Amniotic stem cell (primary cell): ENCODE measurements at places on chromosomes 3 and 15.

- DNase-seq, result no peak
Observed at GRCh38 chr3:42440924-42441323, 30.5 kb upstream of the LYZL4 start.

DNA sequence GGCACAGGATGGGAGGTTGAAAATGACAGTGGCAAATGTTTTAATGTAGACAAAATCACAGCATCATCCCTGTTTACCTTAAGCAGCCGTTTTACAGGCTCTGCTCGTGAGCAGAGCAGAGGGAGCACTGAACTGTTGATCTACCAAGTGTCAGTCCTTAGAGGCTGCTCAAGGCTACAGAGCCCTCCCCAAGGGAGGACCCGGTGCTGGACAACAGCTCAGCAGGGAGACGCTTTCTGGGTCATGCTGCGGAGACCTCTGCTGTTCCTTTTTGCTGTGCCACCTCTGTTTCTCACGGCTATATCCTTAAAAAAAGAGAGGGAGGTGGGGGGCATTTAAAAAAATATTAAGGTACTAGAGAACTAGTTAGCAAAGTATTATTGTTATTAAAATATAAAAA lies 400.2 kb downstream of the GABRB3 start:
- DNase-seq, result no peak

- peak; percentile 49 for DNase-seq
Observed at GRCh38 chr3:194472290-194472920, 14.4 kb downstream of the ATP13A3 start.

GRCh38 chr3:34703053-34703452 lies 904.6 kb downstream of the PDCD6IP start:
- no peak for DNase-seq

GRCh38 chr15:73786538-73786937 lies 33.4 kb upstream of the INSYN1 start:
- DNase-seq, result no peak

GRCh38 chr3:31661993-31662670 lies 129.4 kb downstream of the STT3B start:
- no peak for DNase-seq

DNA sequence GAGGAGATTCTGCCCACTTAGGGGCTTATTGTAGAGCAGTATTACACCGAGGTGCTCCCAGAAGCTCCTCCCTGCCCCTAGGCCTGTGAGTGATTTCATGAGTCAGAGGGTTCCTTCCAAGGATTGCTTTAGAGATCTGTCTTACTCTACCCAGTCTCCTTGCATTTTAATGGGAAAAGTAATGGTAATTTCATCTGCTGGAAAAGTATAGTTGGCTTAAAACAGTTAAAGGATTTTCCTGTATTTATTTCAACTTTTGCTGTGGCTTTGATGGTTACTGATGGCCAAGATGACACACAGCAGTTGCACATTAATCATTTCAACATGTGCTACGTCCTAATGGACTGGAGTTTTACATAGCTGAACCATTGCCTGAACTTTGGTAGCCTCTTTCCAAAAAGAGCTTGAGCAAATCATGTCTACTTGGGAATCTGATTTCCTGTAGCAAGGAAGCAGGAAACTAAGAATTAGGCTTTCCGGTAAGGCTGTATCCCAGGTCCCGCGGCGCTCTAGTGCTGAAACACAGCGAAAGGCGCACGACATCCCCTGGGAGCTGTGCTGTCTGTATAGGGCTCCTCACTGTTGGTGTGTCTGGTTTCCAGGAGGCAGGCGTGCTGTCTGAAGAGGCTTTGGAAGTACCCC lies 9.2 kb upstream of the PGPEP1L start:
- DNase-seq, result peak; percentile 33

GRCh38 chr3:18780959-18781358 lies 355.8 kb upstream of the SATB1 start:
- no peak for DNase-seq

DNA sequence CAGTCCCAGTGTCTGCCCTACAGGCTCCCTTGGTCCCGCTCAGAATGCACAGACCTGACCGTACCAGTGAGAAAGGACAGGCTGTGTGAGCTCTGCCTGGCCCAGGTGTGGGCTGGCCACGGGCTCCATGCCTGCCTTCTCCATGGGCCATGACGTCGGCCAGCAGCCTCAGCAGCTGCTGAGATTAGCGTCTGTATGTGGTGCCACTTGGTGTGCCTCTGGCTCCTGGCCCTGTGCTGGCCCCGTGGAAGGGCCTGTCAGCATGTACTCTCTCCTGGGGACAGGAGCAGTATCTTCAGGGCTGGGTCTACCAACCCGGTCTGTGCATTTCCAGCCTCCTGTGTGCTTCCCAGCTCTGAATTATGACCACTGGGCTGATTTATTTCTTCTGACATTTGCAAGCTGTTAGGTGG lies 25.7 kb downstream of the KLF13 start:
- no peak for DNase-seq

DNA sequence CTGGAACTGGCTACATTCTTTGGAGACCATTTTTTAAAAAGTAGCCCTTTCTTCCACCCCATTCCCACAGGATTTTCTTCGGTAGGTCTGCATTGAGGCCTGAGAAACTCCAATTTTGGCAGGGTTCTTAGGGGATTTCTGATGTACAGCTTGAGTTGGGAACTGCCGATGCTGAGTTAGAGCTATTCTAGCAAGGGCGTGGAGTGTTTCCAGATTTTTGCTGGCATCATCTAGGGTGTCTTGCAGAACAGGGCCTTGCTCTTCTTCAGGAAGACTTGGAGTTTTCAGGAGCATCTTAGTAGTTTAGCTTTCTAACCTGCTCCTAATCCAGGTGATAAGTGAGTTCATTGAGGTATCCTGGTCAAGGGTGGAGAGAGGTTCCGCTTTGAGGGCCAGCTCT lies 41.0 kb downstream of the SV2B start:
- no peak for DNase-seq

GRCh38 chr3:45011756-45012508 lies 14.2 kb upstream of the CLEC3B start:
- DNase-seq, result peak; percentile 47

- DNase-seq, result no peak
Observed at GRCh38 chr3:31285833-31286486, 246.8 kb upstream of the STT3B start.

GRCh38 chr15:38819387-38819950 lies 254.9 kb upstream of the RASGRP1 start:
- DNase-seq, result no peak

- DNase-seq, result no peak
Observed at GRCh38 chr3:39429466-39429865, 22.9 kb downstream of the RPSA start.

- DNase-seq, result peak; percentile 25
Observed at GRCh38 chr3:127455541-127456450, 134.7 kb downstream of the TPRA1 start.

DNA sequence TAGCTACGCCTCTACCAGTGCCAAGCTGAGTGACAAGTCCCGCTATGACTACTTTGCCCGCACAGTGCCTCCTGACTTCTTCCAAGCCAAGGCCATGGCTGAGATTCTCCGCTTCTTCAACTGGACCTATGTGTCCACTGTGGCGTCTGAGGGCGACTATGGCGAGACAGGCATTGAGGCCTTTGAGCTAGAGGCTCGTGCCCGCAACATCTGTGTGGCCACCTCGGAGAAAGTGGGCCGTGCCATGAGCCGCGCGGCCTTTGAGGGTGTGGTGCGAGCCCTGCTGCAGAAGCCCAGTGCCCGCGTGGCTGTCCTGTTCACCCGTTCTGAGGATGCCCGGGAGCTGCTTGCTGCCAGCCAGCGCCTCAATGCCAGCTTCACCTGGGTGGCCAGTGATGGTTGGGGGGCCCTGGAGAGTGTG lies 5.7 kb downstream of the GRM2 start:
- DNase-seq, result no peak

- DNase-seq, result no peak
Observed at GRCh38 chr3:123202451-123202850, 708 bp downstream of the SEC22A start.

- no peak for DNase-seq
Observed at GRCh38 chr3:99934975-99935797, 117.5 kb downstream of the CMSS1 start.

GRCh38 chr3:42495393-42495792 lies 7.0 kb upstream of the VIPR1 start:
- DNase-seq, result no peak

GRCh38 chr3:6168256-6168655 lies 692.7 kb upstream of the GRM7 start:
- no peak for DNase-seq

- no peak for DNase-seq
Observed at GRCh38 chr3:188974856-188975599, 196.7 kb upstream of the TPRG1 start.

DNA sequence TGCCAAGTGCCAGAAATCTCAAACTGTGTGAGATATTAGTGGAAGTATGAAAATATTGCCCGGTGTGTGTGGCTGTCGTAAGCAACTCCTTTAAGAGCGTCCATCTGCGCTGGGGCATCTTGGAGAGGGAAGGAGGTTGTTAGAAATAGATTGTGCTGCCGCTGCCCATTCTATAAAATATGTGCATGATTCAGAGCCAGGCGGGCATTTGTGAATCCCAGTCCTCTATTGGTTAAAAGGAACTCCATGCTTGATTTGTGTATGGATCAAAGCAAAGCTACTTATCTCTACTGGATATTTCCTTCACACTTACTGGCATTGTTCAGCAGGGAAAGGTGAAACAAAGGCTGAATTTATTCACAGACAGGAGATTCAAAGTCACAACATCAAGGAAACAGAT lies 89.6 kb upstream of the SNRK start:
- no peak for DNase-seq
